ENCODE measurements at places on chromosomes 2 and 18. TPM values are rescaled to one million over a fixed set of nuclear protein-coding genes. Genes with fewer than 3 reads are reported as not detected.

DNA sequence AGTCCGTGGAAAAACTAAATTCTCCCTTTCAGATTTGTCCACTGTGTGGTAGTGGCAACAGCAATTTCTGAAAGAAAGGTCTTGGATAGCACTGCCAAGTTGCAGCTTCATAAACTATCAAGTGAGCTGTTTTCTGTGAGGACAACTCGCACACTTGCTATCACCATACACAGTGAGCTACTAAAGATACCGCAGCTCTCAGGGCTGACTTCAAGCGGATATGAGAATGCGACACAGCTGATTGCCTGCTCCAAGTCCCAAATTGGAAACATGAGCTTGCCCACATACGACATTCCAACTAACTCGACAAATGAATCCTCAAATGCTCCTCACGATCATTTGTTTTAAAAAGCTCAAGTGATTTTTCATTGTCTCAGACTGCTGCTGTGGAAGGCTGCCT is 46.2 kb downstream of the E2F6 start:
- no peak overlapping the region for H3K27ac ChIP-seq
- H3K36me3 ChIP-seq: peaks cover 6% of the 10 kb centered on the region
- no peaks in the 10 kb centered on the region for H3K27me3 ChIP-seq
- no peak for DNase-seq
- peaks cover 3% of the 10 kb centered on the region for H3K4me1 ChIP-seq

DNA sequence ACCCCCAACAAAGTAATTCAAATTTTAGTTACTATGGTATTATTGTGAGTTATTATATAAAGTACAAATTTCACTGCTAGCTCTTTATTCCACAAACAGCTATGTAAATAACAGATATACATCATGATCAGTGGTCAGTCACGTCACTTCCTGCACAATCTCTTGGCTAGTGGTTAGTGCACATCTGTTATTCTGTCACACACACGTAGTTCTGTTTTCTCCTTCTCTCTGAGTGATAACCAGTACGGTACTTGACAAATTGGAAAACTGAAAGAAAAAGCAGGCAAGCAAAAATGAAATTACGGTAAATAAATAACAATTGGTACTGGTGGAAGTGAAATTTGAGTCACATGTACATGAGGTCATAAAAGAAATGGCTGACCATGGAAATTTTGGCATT is 728.7 kb downstream of the CCDC85A start:
- H3K4me1 ChIP-seq: no peaks in the 10 kb centered on the region
- no peak overlapping the region for H3K27ac ChIP-seq
- no peak for DNase-seq
- no peaks in the 10 kb centered on the region for H3K27me3 ChIP-seq

- H3K4me3 ChIP-seq: no peak overlapping the region
- no peak for DNase-seq
- H3K36me3 ChIP-seq: no peaks in the 10 kb centered on the region
- peaks cover 22% of the 10 kb centered on the region for H3K27me3 ChIP-seq
- no peak overlapping the region for H3K27ac ChIP-seq
- no peaks in the 10 kb centered on the region for H3K4me1 ChIP-seq
These were observed 328.3 kb downstream of the LRATD1 start for GRCh38 chr2:14960686-14961324.

GRCh38 chr2:163465440-163465839 is 270.4 kb downstream of the FIGN start:
- no peak overlapping the region for H3K27ac ChIP-seq
- H3K4me3 ChIP-seq: no peak overlapping the region
- no peaks in the 10 kb centered on the region for H3K36me3 ChIP-seq
- H3K27me3 ChIP-seq: peaks cover 7% of the 10 kb centered on the region
- DNase-seq: no peak
- peaks cover 8% of the 10 kb centered on the region for H3K4me1 ChIP-seq

DNA sequence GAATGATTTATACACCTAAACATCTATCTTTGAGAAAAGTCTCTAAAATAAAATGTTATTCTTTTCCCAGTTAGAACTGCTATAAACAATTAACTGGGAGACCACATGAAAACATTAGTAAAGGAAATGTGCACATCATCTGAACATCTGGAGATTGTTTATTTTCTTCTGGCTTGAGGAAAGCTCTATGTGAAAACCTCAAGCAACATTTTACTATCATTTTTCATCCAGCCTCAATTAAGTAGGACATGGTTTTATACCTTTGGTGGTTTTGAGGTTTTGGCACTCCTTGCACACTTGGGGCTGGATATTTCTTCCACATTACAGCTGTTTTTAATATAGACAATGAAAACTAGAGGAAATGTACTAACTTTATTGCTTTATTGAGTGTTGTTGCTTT is 609.5 kb upstream of the SLC8A1 start:
- H3K36me3 ChIP-seq: peaks cover 2% of the 10 kb centered on the region
- DNase-seq: no peak
- H3K27me3 ChIP-seq: no peaks in the 10 kb centered on the region
- no peak overlapping the region for H3K4me3 ChIP-seq
- H3K4me1 ChIP-seq: peaks cover 9% of the 10 kb centered on the region
- H3K27ac ChIP-seq: no peak overlapping the region

Gene NTSR2
- total RNA-seq: not detected

Measured in mesothelial cell of epicardium (in vitro differentiated cells).